ENCODE measurements at places on chromosomes 4 and X. TPM values are rescaled to one million over a fixed set of nuclear protein-coding genes. Genes with fewer than 3 reads are reported as not detected.

AREG gene
- total RNA-seq: 0.55 TPM

DSPP gene
- not detected for total RNA-seq

HS3ST1 gene
- total RNA-seq: 2.4 TPM

- no peak overlapping the region for H3K4me3 ChIP-seq
- no peaks in the 10 kb centered on the region for H3K36me3 ChIP-seq
- no peaks in the 10 kb centered on the region for H3K4me1 ChIP-seq
- peak; percentile 8 for DNase-seq
- no peak overlapping the region for H3K27ac ChIP-seq
Observed at GRCh38 chrX:104921584-104922205, 298.8 kb downstream of the TEX13A start.

- H3K27me3 ChIP-seq: no peaks in the 10 kb centered on the region
- no peak overlapping the region for H3K4me3 ChIP-seq
- no peak for DNase-seq
- no peaks in the 10 kb centered on the region for H3K36me3 ChIP-seq
Observed at GRCh38 chrX:38548508-38548907, 12.8 kb upstream of the TSPAN7 start.

DNA sequence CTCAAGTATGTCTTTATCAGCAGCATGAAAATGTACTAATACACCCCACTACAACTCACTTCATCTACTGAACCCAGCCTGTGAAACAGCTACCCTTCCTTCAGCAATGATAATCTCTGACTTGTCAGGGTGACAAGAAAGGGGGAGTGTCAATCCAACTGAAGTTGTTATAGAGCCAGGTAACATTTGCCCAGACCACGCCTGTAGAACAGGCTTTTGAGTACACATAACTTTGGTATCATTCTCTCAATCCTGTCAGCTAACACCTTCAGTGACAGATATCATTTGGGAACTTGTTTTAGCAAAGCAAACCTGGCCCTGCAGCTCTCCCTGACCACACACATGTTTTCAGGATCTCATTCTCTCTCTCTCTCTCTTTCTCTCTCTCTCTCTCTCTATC lies 592.2 kb downstream of the SMARCA1 start:
- no peak overlapping the region for H3K4me3 ChIP-seq
- DNase-seq: no peak
- H3K4me1 ChIP-seq: no peaks in the 10 kb centered on the region
- H3K27ac ChIP-seq: no peak overlapping the region

DNA sequence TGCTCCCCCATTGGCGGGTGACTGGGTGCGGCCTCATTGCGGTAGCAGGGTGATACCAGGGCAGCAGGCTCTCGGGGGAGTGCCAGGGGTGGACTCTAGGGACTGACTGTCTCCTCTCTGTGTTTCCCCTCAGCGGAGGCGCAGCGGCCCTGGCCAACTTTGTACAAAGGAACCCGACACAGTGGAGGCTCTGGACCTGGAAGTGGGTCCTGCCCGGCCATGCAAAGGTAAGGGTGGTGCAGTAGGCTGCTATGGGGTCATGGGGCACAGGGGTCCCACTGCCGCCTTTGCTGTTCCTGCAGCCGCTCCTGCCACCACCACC lies 16.3 kb downstream of the SULT1B1 start:
- H3K4me1 ChIP-seq: no peaks in the 10 kb centered on the region
- no peaks in the 10 kb centered on the region for H3K36me3 ChIP-seq
- no peaks in the 10 kb centered on the region for H3K27me3 ChIP-seq
- no peak overlapping the region for H3K4me3 ChIP-seq
- no peak overlapping the region for H3K27ac ChIP-seq
- DNase-seq: no peak

GRCh38 chr4:125393825-125394224 lies 79.1 kb downstream of the FAT4 start:
- no peak overlapping the region for H3K4me3 ChIP-seq
- no peak for DNase-seq
- H3K27me3 ChIP-seq: no peaks in the 10 kb centered on the region
- H3K4me1 ChIP-seq: peaks cover 61% of the 10 kb centered on the region
- peak overlapping the region; percentile 83 for H3K27ac ChIP-seq
